ENCODE measurements at places on chromosomes 5 and 9. TPM values are rescaled to one million over a fixed set of nuclear protein-coding genes. Genes with fewer than 3 reads are reported as not detected.

Gene OBP2B
- polyA plus RNA-seq, result not detected

Gene GLRX
- 192 TPM for polyA plus RNA-seq

GRCh38 chr9:99561509-99561917 is 260.2 kb upstream of the NR4A3 start:
- no peak for DNase-seq

Gene COL15A1
- 22.5 TPM for polyA plus RNA-seq

DNA sequence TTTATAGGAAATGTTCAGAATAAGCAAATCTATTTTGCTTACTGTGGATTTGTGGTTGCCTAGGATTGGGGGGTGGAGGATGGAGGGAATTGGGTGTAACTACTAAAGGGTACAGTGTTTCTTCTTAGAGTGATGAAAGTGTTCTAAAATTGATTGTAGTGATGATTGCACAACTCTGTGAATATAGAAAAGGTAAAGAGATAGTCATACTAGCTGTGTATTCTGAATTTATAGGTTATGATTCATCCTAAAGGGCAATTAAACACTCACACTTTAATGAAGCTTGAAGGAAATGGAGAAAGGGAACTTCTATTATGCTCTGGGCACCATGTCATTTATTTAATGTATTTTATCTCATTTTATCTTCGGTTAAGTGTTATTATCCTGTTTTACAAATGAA is 9.9 kb downstream of the TXNDC8 start:
- DNase-seq, result no peak

DNA sequence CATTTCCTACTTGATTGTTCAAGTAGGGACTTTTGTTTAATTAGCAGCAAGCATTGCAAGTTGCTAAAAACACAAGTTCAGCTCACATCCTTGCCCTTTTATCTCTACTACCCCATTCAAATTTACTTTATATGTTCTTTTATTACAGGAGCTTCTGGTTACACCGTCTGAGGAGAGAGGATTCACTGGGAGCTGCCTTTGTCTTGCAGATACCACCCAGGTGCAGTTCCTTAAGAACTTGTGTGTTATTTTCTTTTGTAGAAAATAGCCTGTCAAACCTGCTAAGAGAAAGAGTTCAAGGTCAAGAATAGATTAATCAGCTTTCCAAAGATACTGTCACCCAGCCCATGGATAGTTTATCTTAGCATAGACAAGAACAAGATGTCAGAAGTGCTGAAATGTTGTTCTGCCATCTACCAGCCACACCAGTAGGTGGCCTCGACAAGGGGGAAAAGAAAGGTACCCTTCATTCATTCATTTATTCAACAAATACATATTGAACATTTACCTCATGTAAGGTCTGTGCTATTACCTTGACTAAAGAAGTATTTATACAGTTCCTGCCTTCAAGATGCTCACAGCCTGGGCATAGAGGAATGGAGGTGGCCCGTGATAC is 750.3 kb downstream of the MAT2B start:
- no peak for DNase-seq

- no peak for DNase-seq
These were observed 237.4 kb upstream of the WWC1 start for GRCh38 chr5:168054091-168054490.

DNA sequence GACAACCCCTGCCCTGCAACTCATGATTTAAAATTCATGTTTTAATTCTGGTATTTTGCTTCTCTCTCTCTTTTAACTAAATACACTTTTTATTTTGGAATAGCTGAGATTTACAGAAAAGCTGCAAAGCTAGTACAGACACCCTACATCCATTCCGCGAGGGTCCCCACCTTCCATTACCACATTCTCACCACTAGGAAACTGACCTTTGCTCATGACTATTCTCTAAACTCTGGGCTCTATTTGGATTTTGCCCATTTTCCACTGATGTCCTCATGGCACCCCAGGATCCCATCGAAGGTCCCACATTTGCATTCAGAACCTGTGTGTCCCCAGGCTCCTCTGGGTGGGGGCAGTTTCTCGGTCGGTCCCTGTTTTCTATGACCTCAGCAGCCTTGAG is 11.5 kb downstream of the ERGIC1 start:
- DNase-seq, result no peak

DNA sequence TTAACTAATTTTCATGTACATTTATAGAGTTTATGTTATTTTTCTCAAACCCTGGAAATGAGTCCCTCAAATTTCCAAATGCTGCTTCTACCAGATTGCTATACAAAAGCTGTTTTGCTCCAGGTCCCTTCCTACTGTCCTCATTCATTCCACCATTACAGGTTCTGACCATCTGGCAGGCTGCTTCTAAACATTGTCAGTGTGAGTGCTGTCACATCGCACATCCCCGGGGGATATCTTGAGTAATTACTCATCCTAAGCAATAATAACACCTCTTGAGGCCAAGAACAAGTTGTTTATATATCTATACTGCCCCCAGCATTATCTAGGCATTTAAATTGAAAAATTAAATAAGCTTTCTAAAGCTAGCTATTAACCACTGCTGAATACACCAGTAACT is 1675.3 kb upstream of the CDH6 start:
- DNase-seq, result no peak

GRCh38 chr5:157571357-157571827 is 4.2 kb downstream of the ADAM19 start:
- DNase-seq, result no peak

DNA sequence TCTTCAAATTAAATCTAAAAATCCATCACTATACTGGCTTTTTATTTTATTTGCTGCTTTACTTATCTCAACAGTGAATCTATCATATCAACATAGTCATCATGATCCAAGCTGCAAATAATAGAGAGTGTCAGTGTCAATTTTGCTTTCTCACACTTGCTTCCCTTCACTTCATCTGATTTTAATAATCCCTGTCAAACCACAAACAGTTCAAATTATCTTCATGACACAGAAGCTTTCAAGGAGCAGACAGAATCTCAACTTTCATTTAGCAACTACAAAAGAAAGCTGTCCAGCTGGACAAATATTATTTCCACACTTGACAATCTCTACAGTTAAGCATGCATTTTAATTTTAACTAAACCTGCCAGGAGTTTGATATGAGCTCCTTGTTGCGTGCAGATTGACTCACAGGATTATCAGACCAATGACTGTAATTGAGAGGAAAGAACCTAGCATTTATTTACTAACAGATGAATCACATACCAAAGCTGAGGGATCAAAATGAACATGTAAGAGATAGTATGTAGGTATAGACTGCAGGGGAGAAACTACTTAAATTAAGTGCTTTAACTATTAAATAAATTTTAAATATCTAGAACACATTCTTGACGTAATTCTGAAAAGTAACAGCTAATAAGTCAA is 56.0 kb downstream of the KIAA0825 start:
- no peak for DNase-seq

- DNase-seq, result no peak
These were observed 7.3 kb downstream of the GDA start for GRCh38 chr9:72156586-72156985.

DNA sequence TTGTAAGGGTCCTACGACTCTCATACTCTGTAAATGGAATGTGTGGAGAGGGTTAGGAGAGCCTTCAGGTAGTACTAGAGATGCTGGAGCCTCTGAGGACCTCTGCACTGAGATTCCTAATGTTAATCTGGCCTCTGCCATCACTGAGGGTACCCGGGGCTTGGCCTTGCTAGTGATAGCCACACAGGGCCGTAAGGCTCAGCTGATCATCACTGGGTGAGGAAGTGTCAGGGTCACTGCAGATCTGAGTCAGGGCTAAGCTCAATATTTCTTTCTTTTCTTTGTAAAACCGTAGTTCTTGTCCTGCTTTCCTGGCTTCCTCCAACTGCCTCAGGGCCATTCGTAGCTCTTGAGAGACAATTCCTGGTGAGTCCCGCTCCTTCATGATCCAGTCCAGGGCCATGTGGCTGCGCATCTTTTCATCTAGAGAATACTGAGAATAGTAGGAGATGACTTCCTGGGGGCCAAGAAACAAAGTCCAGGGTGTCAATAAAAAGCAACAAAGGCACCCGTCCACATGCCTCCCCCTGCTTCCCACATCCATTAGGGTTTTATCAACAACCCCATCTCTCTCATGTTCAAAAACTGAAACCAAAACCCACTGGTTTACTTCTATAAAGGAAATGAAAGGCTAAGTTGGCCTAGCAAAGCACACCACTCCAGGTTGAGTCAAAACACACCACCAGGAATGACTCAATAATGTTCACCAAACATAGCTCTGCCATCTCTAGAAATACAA is 47.7 kb downstream of the LIX1 start:
- no peak for DNase-seq

Gene AK8
- polyA plus RNA-seq, result 0.66 TPM

Gene MOB3B
- polyA plus RNA-seq, result 1.1 TPM

Gene TLX3
- polyA plus RNA-seq, result not detected

DNA sequence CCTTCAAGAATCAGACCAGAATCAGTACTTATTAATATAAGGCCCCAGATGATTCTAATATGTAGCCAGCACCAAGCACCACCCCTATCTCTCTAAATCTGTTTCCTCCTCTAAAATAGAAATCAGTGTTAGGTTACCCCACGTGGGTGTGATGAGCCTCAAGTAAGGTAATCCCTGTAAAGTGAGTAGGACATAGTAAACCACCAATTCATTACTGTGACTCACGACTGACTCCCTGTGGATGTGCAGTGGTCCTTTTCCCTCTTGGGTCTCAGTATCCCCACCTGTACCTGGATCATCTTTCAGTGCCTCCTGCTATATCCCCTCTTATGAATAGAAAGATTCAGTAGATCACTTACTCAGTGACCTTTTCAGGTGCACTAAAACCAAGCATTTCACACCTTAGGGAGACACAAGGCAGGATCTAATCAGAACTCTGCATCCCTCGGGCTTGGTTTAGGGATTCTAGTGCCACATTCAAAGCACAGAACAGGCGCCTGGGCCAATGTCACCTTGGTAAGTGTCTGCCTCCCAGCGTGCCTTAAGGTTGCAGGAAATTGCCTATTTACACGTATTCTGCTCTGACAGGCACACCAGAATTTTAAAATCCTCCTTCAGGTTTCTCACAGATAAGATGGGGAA is 12.2 kb upstream of the ALDH1B1 start:
- DNase-seq, result no peak

DNA sequence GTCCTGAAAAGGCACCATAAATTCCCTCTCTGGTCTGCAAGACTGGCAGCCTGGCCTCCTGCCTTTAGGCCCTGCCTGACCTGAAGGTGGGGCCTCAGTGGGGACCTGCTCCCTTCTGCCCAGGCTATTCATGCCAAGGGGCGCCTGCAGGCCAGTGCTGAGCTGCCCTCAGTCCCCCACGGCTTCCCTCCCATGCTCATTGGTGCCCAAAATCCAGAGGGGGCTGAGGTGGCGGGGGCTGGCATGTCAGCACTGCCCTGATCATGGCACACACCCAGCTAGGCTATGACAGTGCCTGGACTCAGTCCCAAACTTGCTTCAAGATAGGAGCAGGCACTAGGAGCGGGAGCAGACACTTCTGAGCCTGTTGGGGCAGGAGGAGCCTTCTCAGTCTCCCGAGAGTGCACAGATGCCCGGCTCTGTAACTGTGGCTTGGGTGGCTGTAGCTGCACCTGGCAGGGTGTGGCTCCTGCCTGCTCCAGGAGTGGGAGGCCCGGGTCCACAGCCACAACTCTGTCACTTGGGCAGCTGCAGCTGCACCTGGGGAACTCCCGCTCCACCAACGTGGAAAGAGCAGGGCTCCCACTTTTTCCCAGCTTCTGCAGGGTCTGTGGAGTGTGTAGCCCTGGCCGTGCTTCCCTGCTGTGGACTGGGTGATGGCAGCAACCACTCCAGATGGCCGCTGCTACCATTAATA is 49.0 kb downstream of the NDUFAF2 start:
- no peak for DNase-seq

DNA sequence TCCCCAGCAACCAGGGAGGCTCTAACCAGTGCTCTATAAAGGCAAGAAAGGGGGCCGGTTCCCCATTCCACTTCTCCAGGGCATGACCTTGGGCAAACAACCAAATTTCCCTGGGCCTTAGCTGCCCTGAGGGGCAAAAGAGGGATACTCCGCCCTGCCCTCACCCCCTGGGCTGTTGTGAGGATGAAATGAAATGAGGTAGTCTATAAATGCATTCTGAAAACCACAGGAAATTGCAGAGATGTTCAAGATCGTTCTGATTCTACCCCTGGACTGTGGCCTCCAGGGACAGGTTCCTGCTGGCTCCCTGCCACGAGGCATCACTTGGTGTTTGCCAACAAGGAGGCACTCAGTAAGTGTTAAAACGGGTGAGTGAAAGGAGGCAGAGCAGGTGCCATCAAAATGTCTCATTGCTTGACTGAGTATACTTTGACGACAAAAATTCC is 5.7 kb downstream of the RAPGEF1 start:
- peak; percentile 84 for DNase-seq

DNA sequence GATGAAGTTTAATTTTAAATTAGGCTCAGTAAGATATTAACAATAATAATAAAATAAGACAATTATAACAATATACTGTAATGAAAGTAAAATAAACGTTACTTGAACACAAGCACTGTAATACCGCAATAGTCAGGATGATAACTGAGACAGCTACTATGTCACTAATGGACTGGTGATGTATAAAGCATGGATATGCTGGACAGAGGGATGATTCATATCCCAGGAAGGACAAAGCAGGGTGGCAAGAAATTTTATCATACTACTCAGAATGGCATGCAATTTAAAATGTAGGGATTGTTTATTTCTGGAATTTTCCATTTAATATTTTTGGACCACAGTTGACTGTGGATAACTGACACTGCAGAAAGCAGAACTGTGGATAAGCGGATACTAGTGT is 196.9 kb downstream of the VPS13A start:
- DNase-seq, result no peak

DNA sequence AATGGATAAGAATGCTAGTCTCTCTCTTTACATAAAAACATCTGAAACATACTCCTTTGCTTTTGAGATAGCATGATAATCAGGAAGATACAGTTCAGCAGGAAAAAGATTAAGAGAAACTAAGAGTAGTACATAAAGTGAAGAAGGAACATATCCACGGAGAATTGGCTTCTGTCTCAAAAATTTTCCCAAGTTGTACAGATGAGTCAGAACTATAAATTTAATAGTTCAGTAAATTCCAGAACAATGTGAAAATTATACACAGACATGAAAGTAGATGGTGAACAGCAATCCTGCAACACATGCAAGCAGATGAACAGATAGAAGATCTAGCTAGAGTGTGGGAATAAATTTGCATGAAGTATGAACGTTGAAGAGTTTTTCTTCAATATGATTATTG is 691.4 kb upstream of the RIOK2 start:
- DNase-seq, result no peak

DNA sequence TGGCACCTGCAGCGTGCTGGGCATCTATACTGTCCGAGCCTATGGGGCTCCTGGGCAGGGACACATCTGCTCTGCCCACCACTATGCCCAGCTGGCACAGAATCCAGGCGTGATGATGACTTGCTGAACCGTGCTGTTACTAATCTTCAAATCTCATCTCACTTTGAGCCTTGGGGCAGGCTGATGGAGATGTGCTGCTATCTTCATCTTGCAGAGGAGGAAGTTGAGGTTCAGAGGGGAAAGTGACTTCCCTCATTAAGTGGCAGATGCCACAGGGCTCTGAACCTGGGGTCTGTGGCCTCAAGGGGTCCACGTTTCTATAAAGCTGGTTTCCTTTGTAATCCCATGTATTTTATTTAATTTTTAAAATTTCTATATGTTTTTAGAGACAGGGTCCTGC is 4.7 kb downstream of the SLC2A6 start:
- peak; percentile 51 for DNase-seq
